ENCODE measurements at places on chromosomes 16 and 17.

DNA sequence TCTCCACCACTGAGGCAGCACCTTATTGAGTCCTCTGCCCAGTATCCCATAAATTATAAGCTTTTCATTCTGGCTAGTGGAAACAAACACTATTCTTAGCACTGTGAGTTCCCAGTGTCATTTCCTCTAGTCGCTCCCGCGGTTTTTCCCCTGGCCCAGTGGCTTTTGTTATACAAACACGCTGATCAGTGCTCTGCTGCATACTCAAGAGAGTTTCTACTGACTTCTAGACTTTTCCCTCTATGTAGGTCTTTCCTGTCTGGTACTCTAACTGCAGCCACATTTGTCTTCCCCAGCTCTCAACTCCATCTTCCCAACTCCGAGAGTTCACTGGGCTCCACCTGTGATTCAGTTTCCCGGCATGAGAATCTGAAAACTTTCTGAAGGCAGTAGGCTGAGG is 556.6 kb upstream of the SALL1 start:
- no peak for DNase-seq

DNA sequence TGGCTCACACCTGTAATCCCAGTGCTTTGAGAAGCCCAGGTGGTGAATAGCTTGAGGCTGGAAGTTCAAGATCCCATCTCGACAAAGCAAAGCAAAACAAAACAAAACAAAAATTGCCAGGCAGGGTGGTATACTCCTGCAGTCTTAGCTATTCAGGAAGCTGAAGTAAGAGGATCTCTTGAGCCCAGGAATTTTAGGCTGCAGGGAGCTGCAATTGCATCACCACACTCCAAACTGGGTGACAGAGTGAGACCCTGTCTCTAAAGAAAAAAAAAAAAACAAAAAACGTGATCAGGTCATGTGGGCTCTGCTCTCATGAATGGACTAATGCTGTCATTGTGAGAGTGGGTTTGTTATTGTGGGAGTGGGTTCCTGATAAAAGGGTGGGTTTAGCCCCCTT is 409.1 kb downstream of the NPIPA7 start:
- no peak for DNase-seq

GRCh38 chr17:75289832-75290337 is 652 bp upstream of the SLC25A19 start:
- no peak for DNase-seq

DNA sequence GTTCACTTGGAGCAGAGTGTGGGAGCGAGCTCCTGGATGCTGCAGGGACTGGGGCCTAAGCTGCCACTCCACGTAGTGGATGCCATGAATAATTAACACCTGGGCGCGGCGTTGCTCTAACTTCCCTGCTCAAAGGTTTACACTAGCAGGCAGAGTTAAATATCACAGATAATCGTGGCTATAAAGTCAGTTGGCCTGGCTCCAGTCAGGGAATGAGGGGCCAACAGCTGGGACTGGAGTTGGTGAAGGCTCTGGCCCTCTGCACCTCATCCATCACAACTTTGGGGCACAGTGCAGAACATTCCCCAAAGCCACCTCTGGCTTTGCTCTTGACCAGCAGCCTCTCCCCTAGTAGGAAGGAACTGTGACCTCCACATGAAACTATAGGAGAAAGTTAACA is 10.9 kb downstream of the HOXB4 start:
- no peak for DNase-seq

GRCh38 chr17:44903012-44903685 is 3.9 kb upstream of the EFTUD2 start:
- no peak for DNase-seq

- no peak for DNase-seq
These were observed 17.8 kb upstream of the GGA2 start for GRCh38 chr16:23527961-23528643.

GRCh38 chr17:4161192-4161966 is 18.4 kb downstream of the CYB5D2 start:
- DNase-seq = no peak

DNA sequence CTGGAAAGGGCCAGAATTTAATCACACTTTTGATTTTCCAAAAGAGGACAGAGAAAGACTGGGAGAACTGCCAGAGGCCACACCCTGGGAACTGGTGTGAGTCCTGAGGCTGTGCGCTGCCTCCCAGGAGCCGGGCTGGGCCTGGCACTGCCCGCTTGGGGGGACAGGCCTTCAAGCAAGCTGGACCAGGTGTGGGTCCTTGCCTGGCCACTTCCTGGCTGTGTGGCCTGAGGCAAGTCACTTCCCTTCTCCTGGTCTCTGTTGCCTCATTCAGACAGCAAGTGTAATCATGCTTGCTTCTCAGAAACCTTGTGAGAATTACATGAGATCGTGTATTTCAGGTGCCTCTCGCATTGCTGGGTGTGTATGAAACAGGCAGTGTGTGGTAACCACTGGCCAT is 143.0 kb downstream of the SNX29 start:
- DNase-seq = no peak

- peak; percentile 70 for DNase-seq
These were observed 46.0 kb downstream of the TMC5 start for GRCh38 chr16:19463468-19464315.

GRCh38 chr16:73145166-73145880 is 97.4 kb upstream of the ZFHX3 start:
- DNase-seq = no peak

DNA sequence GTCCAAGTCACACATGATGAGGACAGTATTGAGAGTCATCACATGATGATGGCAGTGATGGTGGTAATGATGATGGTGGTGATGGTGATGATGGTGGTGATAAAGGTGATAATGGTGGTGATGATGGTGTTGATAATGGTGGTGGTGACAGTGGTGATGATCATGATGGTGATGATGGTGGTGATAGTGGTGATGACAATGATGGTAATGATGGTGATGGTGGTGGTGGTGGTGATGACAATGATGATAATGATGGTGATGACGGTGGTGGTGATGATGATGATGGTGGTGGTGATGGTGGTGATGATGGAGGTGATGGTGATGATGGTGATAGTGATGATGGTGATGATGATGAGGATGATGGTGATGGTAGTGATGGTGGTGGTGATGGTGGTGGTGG is 190.2 kb upstream of the ZNF469 start:
- DNase-seq = no peak

DNA sequence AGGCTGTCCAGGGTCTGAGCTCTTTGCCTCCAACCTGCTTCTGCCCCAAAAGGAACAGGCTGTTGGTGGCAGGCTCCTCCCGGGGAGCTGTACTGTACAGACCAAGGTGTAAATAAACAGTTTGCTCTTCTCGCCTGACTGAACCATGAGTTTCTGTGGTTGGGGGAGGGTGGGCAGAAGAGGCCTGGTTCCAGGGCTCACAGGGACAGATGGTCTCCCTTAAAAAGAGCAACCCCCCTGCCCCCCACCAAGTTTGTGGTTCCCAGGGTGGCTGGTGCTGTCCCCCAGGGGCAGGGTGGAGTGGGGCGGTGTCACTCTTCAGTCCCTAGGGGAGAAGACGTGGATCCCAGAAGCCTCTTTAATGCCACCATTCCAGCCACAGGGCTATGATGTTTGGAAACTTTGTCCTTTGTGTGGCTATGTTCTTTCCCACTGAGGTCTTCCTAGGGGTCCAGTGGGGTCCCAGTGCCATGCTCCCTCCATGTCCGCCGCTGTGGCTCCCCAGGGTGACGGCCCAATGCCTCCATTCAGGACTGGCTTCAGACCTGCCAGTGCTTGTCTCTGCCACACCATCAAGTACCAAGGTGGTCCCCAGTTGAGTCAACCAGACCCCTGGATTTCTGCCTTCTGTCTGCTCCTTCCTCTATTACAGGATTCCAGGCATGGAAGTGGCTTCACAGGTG is 146.7 kb downstream of the RAB11FIP4 start:
- DNase-seq = no peak

DNA sequence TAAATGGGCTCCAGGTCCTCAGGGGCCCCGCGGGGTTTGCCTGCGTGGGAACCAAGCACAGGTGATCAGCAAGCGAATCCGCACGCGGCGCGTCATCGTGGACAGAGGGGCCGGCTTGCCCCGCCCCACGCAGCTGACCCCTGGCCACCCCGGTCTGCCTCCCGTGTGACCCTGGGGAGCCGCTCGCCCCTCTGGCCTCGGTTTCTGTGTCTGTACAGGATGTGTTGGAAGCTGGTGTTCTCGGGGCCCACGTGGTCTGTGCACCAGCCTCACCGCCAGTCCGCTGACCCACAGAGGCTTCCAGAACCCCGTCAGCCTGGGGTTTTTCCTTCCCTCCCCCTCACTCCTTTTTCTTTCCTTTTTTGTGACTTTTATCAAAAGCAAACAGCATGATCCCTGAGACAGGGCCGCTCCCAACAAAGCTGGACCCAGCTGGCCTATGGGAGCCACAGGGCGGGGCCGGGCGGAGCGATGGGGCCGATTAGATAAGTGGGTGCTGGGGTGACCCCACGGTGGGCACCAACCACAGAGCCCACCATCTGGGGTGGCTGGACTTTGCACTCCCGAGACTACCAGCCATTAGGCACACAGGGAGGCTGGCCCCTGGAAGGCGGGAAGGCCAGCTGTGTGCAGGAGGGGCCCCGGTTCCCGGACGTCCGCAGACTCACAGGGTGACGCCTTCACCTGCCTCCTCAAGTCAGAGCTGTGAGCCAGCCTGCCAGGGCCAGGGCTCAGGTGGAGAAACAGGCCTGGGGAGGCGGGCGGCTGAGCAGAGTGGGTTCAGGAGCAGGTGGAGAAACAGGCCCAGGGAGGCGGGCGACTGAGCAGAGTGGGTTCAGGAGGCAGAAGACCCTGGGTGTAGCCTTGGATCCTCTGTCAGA is 56.0 kb downstream of the ZFPM1 start:
- no peak for DNase-seq

DNA sequence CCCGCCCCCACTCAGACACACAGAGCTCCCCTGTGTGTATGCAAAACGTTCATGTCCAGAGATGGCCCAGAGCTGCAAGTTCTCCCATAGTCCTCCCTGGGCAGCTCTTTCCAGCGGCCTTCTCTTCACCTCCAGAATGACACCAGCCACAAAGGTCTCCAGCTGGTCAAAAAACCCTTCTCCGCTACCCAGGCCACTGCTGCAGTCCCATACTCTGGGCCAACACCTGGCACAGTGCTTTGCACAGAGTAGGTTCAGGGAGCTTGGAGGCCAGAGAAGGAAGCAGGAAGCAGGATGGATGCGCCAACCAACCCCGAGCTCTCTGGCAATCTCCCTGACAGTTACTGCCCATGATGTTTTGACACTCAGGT is 1.1 kb upstream of the STAT5B start:
- no peak for DNase-seq

- peak; percentile 52 for DNase-seq
These were observed 20.1 kb upstream of the TAOK1 start for GRCh38 chr17:29369831-29370735.

Data from NCI-H2081 treated with DMSO at 0.1 percent for 48 hours (cell line).